SIG-M5 (cell line): ENCODE measurements at places on chromosomes 2 and 18.

DNA sequence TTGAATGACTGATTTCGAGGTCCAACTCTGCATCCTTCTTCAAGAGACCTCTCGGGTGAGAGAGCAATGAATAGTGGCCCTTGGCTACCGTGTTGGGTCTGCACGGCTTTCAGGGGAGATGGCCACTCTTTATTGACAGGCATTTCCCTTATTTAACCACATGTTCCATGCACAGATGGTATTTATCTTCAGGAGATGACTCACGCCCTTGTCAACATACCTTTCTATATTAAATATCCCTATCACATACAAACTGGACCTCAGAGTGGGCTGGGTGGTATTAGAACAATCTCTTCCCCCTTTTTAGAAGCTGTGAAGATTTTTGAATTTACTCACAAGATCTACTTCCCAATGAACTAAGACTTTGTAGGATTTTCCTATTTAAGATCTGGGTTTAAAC is 109.6 kb upstream of the CDC42EP3 start:
- no peak for DNase-seq

DNA sequence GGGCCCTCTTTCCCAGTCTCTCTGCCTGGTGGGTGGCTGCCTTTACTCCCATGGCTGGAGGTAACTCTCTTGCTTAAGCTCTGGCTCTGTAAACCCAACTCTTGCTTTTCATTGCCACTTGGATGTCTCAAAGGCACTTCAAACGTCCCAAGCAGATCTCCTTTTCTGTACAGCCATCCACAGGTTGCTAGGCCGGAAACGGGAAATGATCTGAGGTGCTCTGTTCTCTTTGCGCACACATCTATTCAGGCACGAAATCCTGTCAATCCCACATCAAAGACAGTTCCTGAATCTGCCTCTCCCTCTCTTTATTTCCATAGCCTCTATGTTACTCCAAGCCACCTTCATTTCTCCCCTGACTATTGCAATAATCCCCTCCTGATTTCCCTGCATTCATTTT is 87.4 kb downstream of the AOX1 start:
- no peak for DNase-seq

DNA sequence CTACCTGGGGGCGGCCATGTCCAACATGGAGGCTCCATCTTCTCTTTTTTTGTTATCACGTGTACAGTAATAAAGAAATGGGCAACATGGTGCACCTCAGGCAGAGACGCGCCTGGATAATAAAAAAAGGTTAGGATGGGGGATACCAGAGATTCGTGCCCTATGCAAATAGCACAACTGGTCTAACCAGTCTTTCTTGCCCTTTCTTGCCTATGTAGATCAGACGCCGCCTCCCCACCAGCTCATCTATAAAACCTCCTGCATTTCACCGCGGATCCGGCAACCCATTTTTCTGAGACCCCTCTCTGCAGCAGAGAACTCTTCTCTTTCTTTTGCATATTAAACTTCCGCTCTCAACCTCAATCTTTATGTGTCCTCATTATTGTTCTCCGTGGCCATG is 68.7 kb downstream of the MYL12B start:
- no peak for DNase-seq

GRCh38 chr2:176814740-176815367 is 397.7 kb upstream of the HNRNPA3 start:
- no peak for DNase-seq
